ENCODE measurements at places on chromosomes 7 and 10. TPM values are rescaled to one million over a fixed set of nuclear protein-coding genes. Genes with fewer than 3 reads are reported as not detected.

OPN4 gene
- not detected for total RNA-seq

SLC16A9 gene
- total RNA-seq: 1.2 TPM

TMEM140 gene
- 13.8 TPM for total RNA-seq

SFR1 gene
- 9.7 TPM for total RNA-seq

- no peak for DNase-seq
- no peaks in the 10 kb centered on the region for H3K27me3 ChIP-seq
- H3K27ac ChIP-seq: no peak overlapping the region
- peaks cover 31% of the 10 kb centered on the region for H3K4me1 ChIP-seq
- H3K36me3 ChIP-seq: peaks cover 12% of the 10 kb centered on the region
Observed at GRCh38 chr7:134657526-134657925, 10.9 kb downstream of the BPGM start.

GRCh38 chr10:44463511-44464121 is 78.7 kb upstream of the CXCL12 start:
- no peaks in the 10 kb centered on the region for H3K36me3 ChIP-seq
- peaks cover 34% of the 10 kb centered on the region for H3K4me1 ChIP-seq
- H3K4me3 ChIP-seq: no peak overlapping the region
- DNase-seq: peak; percentile 89
- no peaks in the 10 kb centered on the region for H3K27me3 ChIP-seq
- H3K27ac ChIP-seq: peak overlapping the region; percentile 44

GRCh38 chr7:30175180-30175579 is 40.4 kb downstream of the MTURN start:
- H3K4me1 ChIP-seq: peaks cover 31% of the 10 kb centered on the region
- H3K27ac ChIP-seq: no peak overlapping the region
- H3K4me3 ChIP-seq: no peak overlapping the region
- DNase-seq: no peak

DNA sequence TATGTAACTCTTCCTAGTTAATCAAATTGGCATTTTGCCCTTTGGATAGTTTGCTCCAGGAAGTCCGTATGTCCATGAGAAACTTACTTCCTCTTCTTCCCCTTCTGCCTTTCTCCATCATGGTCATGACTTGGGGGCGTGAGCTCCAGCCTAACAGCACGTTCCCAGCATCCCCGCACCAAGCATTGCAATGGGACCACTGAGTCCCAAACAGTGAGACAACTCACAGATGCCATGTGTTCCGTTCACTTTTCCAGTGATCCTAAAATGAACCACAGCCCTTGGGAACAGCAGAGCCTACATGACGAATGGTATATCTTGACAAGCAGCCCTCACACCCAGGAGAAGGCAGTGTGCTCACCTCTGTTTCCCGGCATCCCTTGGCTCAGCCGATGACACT is 10.7 kb downstream of the BTBD16 start:
- peak overlapping the region; percentile 46 for H3K4me3 ChIP-seq
- H3K27me3 ChIP-seq: peaks cover 5% of the 10 kb centered on the region
- DNase-seq: no peak
